ENCODE measurements at places on chromosomes 1 and 21. TPM values are rescaled to one million over a fixed set of nuclear protein-coding genes. Genes with fewer than 3 reads are reported as not detected.

GRCh38 chr1:233031521-233031920 lies 81.1 kb downstream of the NTPCR start:
- H3K4me1 ChIP-seq: no peaks in the 10 kb centered on the region
- no peak overlapping the region for H3K27ac ChIP-seq
- DNase-seq: no peak

DNA sequence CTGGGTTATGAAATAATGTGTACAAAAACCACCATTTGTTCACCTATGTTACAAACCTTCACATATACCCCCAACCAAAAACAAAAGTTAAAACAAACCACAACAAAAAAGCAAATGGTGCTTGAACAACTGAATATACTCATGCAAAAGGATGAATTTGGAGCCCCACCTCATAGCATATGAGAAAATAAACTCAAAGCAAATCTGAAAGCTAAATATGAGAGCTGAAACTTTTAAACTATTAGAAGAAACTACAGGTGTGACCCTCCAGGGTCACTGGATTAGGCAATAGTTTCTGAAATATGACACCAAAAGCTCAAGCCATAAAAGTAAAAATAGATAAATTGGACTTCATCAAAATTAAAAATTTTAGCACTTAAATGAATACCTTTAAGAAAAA lies 215.5 kb upstream of the CHRM3 start:
- DNase-seq: no peak
- no peaks in the 10 kb centered on the region for H3K27me3 ChIP-seq
- no peaks in the 10 kb centered on the region for H3K4me1 ChIP-seq
- no peaks in the 10 kb centered on the region for H3K36me3 ChIP-seq

Gene TMEM52
- total RNA-seq: 1.0 TPM

Gene SF3B4
- 74.4 TPM for total RNA-seq

Measured in activated T-cell treated with anti-CD3 and anti-CD28 coated beads, Interleukin-2, amount 50 U/mL, for 72 hours (primary cell).